ENCODE measurements at places on chromosomes 1 and 21.

GRCh38 chr1:62235576-62235975, 40.9 kb downstream of the L1TD1 start:
- DNase-seq: no peak

DNA sequence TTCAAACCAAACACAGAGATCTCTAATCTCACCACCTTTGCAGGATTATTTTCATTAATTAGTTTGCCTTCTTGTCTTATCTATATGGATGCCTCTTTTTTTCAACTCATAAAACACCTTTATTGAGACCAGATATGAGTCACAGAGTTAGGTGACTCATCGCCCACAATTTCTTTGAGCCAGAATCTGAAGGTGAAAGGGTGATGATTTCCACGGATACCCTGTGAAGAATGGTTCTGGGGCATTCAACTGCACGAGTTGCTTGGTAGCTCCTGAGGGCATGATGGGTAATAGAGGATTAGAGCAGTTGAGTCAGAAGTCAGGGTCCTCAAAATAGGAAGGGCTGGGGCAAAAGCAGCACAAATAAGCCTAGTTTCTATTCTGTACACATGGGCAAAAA, 128.2 kb downstream of the TBX19 start:
- no peak for DNase-seq

GRCh38 chr21:46171585-46171984, 12.7 kb downstream of the SPATC1L start:
- DNase-seq: no peak

DNA sequence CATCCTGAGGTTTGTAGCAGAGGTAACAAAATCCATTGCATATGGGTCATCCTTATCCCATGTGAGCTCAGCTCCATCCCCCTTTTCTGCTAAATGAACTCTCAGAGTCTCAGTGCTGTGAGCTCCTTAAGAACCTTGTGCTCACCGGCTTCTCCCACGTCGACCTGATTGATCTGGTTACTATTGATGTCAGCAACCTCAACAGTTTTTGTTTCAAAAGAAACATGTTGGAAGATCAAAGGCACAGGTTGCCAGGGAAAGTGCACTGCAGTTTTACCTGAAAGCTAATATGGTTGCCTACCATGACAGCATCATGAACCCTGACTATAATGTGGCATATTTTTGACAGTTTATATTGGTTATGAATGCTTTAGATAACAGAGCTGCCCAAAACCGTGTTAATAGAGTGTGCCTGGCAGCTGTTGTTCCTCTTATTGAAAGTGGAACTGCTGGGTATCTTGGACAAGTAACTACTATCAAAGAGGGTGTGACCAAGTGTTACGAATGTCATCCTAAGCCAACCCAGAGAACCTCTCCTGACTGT, 131.4 kb downstream of the HS2ST1 start:
- DNase-seq: no peak

GRCh38 chr1:151616505-151616849, 4.6 kb downstream of the SNX27 start:
- no peak for DNase-seq

GRCh38 chr1:26784023-26784871, 3.5 kb upstream of the PIGV start:
- DNase-seq: no peak

DNA sequence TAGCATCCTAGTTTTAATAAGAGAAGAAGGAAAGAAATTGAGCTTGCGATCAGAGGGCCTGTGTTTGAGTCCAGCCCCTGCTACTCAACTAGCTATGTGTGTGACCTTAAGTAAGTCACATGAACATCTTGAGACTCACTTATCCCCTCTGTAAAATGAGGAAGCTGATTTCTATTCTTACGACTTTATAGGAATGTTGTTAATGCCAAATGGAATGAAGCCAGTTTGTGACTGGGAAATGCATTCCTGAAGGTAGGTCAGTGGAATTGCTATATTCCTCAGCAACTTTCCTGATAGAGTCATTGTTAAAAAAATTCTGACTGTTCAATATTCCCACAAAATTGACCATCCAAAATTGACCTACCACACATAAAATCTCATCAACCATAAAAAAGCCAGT, 14.9 kb downstream of the FASLG start:
- no peak for DNase-seq

GRCh38 chr1:154430903-154431302, 25.8 kb downstream of the IL6R start:
- DNase-seq: no peak

GRCh38 chr1:230191079-230191804, 124.2 kb downstream of the GALNT2 start:
- DNase-seq: no peak

- no peak for DNase-seq
Observed at GRCh38 chr1:114397601-114398000, 113.4 kb downstream of the TRIM33 start.

DNA sequence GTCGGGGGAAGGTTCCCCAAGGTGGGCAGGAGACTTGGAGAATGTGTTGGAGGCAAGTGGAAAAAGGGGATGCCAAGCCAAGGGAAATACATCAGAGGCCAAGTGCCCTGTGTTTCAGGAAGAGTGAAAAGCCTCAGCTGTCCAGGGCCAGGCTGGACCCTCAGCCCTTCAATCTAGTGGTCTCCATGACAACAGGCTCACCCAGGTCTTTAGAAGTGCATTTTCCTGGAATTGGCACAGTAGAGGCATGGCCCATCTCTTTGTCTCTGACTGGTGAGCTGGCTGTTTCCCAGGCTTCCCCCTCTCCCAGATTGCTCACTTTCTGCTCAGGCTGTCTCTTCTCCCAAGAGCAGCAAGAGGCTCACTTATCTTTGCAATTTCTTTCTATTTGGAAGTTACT, 10.4 kb upstream of the RHBG start:
- DNase-seq: no peak

DNA sequence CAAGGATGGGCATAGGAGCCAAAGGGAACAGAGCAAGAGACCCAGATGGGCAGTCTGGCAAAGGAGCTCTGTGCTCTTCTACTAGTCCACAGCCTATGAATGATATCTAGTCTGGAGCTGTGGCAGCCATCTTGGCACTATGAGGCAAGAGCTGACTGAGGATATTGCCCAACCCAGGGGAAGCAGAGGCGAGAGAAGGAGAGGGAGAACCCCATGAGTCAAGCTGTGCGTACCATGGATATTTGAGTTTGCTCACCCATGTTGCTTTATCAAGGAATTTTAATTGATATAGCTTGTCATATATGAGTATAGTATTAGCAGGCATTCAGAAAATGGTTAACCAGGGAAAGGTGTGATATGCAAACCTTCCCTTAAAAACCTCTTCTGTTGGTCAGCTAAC, 420.9 kb downstream of the PRDM2 start:
- DNase-seq: no peak

DNA sequence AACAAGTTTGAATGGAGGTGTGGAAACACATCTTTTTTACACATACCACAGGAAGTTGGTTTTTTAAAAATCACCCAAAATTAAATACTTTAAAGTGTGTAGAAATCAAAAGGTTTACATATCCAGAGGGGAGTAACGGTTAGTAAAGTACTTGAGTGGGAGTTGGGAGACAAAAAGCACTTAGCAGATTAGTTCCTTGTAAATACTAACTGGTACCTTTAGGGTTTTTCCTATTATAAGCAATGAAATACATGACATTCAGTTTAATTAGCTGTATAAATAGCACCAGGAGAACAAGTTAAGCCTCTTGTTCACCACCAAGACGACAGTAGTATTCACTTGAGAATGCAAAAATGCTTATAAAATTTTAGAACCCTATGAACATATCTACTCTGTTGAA, 23.7 kb upstream of the RAVER2 start:
- DNase-seq: no peak

GRCh38 chr1:157110686-157111085, 11.1 kb upstream of the ETV3L start:
- no peak for DNase-seq

DNA sequence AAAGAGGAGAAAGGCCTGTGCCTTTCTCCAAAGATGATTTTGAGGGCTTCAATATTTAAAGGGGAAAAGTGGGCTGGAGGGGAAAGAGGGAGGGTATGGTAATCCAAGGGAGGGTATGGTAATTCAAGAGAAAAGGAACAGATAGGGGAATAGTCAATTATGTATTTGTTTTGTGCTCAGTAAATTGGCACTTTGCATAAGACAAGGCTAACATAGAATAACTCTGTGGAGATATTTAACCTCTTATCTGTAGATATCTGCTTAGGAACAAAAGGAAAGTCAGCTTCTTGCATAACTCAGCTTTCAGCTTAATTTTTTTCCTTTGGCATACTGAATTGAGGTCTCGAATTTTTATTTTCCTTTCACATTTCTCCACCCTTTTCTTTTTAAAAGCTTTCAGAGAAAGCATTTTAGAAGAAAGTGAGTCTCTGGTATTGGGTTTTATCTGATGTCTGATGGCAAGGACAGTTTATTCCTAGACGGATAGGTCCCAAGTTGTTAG, 119.9 kb upstream of the F3 start:
- DNase-seq: no peak

GRCh38 chr1:187078916-187079315, 250.2 kb downstream of the PLA2G4A start:
- DNase-seq: no peak

GRCh38 chr1:7471836-7472235, 299.3 kb upstream of the VAMP3 start:
- no peak for DNase-seq

GRCh38 chr1:162168261-162168660, 98.8 kb downstream of the NOS1AP start:
- DNase-seq: no peak

DNA sequence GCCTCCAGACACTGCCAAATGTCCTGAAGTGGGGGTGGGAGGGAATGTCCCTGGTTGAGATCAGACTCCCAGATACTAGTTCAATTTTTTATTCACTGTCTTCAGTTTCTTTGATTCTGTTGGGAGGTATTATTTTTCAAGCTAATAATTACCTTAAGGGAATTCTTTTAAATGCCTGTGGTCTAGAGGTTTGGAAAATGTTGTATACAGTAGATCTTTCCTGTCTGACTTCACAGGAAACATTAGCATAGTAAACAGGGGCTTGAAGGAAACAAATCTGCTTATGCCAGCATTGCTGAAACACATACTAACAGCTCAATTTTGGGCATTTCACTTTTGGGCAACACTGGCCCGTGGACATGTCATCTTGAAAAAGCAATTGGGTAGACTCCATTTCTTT, 84.3 kb upstream of the HP1BP3 start:
- DNase-seq: no peak

GRCh38 chr1:182626527-182626926, 22.3 kb upstream of the RGS16 start:
- no peak for DNase-seq

GRCh38 chr1:112673592-112674439, 643 bp upstream of the MOV10 start:
- no peak for DNase-seq

GRCh38 chr1:244354810-244355278, 96.9 kb downstream of the ADSS2 start:
- DNase-seq: no peak

GRCh38 chr1:62353853-62354252, 34.6 kb upstream of the KANK4 start:
- DNase-seq: no peak

- no peak for DNase-seq
Observed at GRCh38 chr1:219837274-219837993, 90.9 kb downstream of the SLC30A10 start.

- DNase-seq: no peak
Observed at GRCh38 chr1:167630568-167631385, 745 bp downstream of the RCSD1 start.

DNA sequence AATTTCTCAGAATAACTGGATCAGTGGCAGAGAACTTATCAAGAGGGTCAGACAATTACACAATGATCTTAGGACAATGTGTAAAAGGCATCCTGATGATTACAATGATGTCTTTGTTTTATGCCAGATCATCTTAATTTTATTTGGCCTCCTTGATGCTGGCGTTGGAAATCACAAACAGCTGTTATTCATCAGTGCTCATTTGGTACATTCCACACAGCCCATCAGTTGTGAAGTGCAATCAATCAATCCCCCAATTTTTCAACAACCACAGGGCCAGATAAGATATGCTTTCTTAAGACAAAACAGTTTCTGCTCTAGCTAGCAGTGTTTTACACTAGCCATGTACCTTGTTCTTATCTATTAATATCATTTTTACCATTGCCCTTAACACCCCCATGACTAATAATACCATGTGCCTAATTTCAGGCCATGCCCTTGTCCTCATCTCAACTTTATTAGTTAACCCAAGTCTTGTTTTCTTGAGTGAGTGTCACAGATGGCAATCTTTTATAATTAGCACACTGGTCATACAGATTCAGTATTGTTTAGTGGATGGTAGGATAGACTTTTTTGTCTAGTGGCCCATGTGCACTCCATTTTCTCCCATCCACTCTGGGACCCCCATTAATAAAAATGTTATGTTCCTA, 40.8 kb upstream of the COL24A1 start:
- DNase-seq: no peak

- no peak for DNase-seq
Observed at GRCh38 chr1:216566641-216567205, 143.5 kb upstream of the USH2A start.

DNA sequence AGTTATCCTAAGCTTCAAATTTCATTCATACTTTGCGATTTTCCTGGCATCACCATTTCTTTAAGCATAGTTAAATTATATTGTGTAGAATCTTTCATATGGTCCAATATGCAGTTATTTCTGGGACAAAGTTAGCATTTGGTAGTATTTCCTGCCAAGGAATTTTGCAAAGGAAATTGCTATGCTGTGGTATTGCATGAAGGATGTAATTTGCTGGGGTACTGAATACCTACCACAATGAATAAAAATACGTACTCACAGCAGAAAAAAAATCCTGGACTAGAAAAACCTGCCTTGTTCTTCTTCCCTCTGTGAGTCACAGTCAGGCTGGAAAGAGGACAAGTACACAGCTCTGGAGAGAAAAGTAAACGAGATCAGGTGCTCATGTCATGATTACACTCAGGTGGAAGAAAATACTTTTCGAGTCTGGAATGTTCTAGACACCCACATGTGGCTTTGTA, 241.2 kb downstream of the PTBP2 start:
- DNase-seq: no peak

DNA sequence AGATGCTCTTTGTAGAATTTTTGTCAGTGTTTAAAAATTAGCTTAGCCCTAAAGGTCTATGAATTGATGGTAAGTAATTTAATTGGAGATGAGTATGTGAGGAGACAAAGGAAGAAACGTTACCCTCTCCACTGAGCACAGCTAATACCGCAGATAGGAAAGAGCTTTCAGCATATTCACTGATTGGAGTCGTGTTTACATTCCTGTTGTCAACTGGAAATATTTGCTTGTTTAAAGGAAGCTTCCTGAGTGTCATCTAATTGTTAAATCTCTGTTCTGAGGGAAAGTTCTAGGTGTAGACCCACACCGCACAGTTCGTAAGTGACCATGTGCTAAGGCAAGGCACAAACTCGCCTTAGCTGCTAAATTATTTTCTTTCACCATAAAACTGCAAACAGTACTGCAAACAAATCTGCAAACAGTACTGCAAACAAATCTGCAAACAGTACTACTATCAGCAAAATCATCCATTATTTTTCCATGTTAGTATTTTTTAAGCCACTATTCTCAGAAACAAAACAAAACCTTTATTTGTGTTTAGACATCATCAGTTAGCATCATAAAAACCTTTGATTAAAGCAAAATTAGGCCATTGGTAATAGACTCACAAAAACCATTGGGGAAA, 32.6 kb downstream of the TOMM20 start:
- no peak for DNase-seq

Measured in omental fat pad (tissue), 4 donors.